ENCODE measurements at places on chromosomes 7 and 10.

- DNase-seq: no peak
These were observed 15.7 kb downstream of the UNCX start for GRCh38 chr7:1248143-1248915.

GRCh38 chr7:113060100-113060499 is 26.5 kb downstream of the GPR85 start:
- no peak for DNase-seq

GRCh38 chr10:19367176-19367575 is 318.6 kb downstream of the MALRD1 start:
- DNase-seq: no peak

DNA sequence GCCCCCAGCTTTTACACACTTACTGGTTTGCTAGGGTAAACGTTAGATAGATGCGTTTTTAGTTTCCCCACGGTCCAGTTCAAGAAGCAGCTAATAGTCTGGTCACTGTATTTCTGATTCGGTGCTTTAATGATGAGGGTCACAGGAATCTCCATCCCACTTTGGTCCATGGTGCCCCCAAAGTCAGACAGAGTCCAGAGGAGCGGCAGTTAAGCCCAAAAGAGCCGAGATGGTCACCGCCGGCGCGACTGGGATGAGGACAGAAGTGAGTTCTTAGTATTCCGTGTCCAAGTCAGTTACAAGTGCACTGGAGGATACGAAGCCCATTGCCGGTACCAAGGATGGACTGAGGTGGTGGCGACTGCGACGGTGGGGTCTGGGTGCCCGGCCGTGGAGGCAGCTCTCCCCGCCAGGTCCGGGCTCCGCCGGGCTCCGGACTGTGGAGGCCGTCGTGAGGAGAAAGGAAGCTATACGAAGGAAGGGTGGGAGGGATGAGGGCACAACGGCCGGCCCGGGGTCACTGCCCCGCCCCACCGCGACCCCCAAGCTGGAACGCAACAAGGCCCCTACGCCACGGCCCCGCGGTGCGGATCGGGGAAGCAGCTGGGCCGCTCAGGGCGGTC is 663 bp downstream of the HERPUD2 start:
- no peak for DNase-seq

- no peak for DNase-seq
These were observed 55.3 kb upstream of the FGL2 start for GRCh38 chr7:77254915-77255314.

GRCh38 chr10:21314111-21314626 is 211.3 kb downstream of the SKIDA1 start:
- no peak for DNase-seq

GRCh38 chr7:91280604-91281003 is 16.4 kb downstream of the FZD1 start:
- DNase-seq: no peak

DNA sequence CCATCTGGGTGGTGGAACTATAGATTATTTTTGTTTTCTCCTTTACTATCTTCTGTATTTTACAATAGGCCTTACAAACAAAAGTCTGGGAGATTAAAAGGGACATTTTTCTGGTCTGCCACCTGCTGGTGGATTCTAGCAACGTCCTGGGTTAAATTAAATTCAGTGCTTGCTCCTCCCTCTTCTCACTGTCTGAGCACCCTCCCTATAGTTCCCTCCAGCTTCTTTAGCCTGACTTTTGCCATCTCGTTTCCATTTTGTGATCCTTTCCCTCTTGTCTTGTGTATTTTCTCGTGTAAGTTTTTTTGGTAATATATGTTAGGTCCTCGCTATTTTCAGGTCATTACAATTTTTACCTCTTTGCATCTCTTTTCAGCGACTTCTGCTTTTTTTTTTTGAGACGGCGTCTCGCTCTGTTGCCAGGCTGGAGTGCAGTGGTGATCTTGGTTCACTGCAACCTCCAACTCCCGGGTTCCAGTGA is 16.1 kb downstream of the ANKRD16 start:
- DNase-seq: peak; percentile 39

DNA sequence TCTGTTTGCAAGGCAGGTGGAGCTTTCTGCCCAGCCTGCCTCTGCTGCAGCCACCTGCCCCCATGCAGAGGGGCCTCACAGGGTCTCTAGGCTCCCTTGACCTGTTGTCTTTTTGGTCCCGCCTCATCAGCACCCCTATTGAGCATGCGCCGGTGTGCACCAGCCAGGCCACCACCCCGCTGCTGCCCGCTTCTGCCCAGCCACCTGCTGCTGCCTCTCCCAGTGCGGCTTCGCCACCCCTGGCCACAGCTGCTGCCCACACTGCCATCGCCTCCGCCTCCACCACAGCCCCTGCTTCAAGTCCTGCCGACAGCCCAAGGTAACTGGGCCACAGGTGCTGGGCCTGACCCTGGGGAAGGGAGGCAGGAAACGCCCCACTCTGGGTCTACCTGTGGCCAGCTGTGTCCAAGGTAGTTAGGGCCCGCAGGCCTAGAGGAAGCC is 38.1 kb downstream of the LDB3 start:
- no peak for DNase-seq

DNA sequence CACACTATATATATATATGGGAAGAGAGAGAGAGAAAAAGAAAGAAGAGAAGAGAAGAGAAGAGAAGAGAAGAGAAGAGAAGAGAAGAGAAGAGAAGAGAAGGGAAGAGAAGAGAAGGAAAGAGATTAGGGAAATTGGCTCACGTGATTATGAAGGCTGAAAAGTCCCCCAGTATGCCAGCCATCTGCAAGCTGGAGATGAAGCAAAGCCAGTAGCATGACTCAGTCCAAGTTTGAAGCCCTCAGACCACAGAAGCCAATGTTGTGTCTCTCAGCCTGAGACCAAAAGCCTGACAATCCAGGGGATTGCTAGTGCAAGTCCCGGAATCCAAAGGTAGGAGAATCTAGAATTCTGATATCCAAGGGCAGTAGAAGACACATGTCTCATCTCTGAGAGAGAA is 206.3 kb upstream of the PRSS1 start:
- no peak for DNase-seq
